ENCODE measurements at places on chromosomes 7 and 10.

GRCh38 chr7:37081436-37081835 is 357.1 kb upstream of the AOAH start:
- DNase-seq = no peak

GRCh38 chr7:150620617-150621371 is 11.4 kb downstream of the GIMAP6 start:
- DNase-seq = no peak

DNA sequence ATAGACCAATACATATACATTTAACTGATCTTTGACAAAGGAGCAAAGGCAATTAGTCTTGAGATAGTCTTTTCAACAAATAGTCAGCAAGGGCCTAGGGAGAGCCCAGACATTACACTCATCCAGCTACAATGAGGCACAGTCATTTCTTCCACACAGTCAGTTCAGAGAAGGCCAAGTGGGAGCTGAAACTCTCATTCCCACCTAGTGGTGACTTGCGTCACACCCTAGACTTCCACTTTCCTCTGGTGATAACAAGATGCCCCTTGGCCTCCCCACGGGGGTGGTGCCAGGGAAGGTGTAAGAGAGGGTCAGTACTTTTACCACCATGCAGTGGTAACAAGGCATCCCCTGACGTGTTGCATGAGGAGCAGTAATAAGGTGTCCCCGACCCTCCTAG is 8.0 kb downstream of the FRMPD2 start:
- DNase-seq = no peak

- no peak for DNase-seq
Measured at GRCh38 chr10:86343761-86344160, 22.8 kb downstream of the GRID1 start.

DNA sequence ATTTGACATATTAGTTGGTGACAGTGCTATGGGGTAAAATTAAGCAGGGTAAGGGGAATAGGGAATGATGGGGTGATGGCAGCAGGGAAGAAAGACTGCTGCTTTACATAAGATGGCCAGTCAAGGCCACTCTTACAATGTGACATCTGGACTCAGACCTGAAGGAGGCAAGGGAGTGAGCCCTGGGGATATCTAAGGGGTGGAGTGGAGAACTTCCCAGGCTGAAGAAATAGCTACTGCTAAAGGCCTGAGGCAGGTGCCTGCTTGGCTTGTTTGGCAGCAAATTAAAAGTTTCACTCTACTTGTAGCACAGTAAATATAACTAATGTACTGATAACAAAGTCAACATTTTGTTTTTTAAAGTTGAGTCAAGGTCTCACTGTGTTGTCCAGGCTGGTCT is 93.5 kb downstream of the IDE start:
- no peak for DNase-seq

DNA sequence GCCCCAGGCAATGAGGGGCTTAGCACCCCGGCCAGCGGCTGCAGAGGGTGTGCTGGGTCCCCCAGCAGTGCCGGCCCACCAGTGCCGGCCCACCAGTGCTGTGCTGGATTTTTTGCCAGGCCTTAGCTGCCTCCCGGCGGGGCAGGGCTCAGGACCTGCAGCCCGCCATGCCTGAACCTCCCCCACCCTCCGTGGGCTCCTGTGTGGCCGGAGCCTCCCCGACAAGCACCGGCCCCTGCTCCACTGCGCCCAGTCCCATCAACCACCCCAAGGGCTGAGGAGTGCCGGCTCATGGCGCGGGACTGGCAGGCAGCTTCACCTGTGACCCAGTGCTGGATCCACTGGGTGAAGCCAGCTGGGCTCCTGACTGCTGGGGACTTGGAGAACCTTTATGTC is 3.5 kb upstream of the ACSL5 start:
- DNase-seq = no peak

DNA sequence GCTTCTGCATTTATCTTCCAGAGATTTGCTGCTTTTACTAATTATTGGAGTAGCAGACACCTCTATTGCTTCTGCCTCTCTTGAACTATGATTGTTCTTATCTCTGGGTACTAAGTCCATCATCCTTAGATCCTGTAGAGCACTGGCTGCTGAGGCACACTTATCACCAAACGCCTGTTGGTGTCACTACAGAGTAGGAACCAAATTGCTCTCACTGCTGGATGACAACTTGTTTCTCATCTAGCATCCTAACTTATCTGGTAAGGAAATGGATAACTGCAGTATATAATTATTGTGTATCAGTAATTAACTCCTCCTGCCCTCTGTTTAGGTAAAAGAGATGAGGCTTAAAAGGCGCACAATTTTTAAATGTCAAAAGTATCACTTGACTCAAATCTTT is 1059.4 kb downstream of the NRG3 start:
- DNase-seq = no peak

DNA sequence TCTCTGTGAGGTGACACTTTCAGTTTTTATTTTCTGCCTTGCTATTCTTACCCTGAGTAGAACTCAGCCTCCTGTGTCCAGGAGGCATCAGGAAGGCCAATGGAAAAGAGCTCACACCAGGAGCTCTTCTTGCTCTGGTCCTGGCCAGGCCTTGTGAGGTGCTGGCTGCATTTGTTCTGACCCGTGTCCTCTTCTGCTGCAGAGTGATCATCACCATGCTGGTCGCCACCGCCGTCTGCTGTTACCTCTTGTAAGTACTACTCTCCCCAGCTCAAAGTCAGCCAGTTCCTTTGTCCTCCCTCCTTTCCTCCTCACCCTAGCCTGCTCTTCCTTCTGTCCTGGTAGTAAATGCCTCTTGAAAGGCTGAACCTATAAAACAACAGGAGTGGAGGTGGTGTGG is 1.6 kb downstream of the ATP6V0E2 start:
- DNase-seq = no peak

GRCh38 chr7:123845823-123846216 is 851 bp downstream of the HYAL4 start:
- no peak for DNase-seq

DNA sequence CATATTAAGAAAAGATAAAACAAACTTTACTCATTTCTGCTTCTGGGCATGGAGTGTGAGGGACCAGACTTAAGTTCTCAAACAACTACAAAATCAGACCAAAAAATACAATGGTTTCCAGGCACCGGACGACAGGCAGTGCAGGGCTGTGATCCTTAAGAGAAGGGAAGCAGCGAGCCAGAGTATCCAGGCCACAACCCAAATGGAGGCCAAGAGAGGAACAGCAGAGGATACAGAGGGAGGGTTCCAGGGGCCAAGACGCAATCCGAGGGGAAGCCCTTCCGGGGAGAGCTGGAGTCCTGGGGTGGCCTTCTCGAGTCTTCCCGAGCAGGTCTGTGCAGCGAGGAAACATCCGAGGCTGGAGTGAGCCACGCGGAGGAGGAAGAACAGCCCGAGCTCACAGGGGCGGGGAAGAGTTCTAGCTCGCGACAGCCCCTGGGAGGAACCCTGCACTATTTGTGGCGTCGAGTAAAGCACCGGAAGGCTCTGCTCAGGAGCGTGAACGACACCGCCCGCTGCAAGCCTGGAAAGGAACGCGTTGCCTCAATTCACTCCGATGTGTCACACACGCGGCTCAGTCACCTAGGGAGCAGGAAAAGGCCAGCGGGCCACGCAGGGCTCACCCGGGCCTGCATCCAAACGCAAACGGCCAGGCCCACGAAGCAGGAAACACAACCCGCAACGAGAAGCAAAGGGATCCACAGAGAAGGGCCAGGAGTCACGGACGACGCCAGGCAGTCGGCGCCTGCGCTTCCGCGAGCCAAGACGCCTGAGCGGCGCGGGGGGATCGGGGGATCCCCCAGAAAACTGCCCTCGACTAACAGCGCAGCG is 933 bp upstream of the RNF32 start:
- DNase-seq = no peak

- DNase-seq = no peak
Measured at GRCh38 chr7:28879105-28879504, 79.0 kb downstream of the TRIL start.

- DNase-seq = no peak
Measured at GRCh38 chr10:75776738-75777504, 345.5 kb downstream of the LRMDA start.

GRCh38 chr10:102962951-102963755 is 45.1 kb downstream of the CNNM2 start:
- DNase-seq = peak; percentile 2

GRCh38 chr10:101545898-101546297 is 42.2 kb downstream of the POLL start:
- DNase-seq = no peak

- no peak for DNase-seq
Measured at GRCh38 chr7:102721-103120, 89.7 kb upstream of the FAM20C start.

- no peak for DNase-seq
Measured at GRCh38 chr7:3168869-3169268, 125.2 kb upstream of the CARD11 start.

- DNase-seq = no peak
Measured at GRCh38 chr7:124874644-124875163, 54.9 kb downstream of the POT1 start.

DNA sequence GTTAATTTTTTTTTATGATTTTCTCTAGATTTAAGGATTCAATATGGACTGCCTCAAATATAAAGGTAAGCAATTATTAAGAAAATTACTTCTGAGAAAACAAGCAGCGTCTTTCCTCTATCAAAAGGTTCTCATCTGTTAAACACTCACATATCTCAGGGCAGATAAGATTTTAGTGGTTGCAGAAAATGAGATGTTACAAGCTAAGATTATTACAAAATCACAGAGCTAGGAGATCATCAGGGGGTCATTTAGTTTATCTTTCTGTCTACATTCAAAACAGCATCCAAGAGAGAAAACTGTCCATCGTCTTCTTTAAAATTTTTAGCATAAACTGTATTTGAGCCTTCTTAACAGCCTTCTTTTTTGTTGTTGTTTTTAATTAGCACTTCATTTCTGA is 29.1 kb upstream of the RHOBTB1 start:
- DNase-seq = no peak

- peak; percentile 94 for DNase-seq
Measured at GRCh38 chr7:137873979-137874777, 27.4 kb upstream of the DGKI start.

DNA sequence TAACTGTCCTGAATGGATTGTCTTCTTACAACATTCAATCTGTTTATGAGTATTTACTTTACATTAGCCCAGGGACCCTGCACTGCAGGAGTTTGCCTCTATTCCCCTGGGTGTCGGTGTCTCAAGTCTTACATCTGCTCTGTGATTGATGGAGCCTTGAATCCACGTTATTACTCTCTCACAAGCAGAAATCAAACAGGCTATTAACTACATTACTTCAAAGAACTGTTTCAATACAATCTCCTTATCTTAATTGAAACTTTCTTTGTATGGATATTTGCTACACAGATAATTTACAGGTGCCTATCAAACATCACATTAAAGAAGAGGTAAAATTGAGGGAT is 3.1 kb upstream of the ARID5B start:
- DNase-seq = no peak

- DNase-seq = no peak
Measured at GRCh38 chr7:40595129-40595528, 460.3 kb downstream of the SUGCT start.

GRCh38 chr7:99839287-99840021 is 11.6 kb downstream of the CYP3A43 start:
- no peak for DNase-seq

- DNase-seq = peak; percentile 68
Measured at GRCh38 chr7:90720984-90721760, 125.1 kb downstream of the CDK14 start.

- DNase-seq = no peak
Measured at GRCh38 chr7:5692845-5693278, 88.6 kb downstream of the RNF216 start.

- no peak for DNase-seq
Measured at GRCh38 chr7:112882991-112883390, 92.8 kb upstream of the TMEM168 start.

GRCh38 chr10:45375101-45375500 is 1.1 kb downstream of the ALOX5 start:
- DNase-seq = no peak

- DNase-seq = peak; percentile 20
Measured at GRCh38 chr7:54349229-54349628, 192.9 kb upstream of the VSTM2A start.

DNA sequence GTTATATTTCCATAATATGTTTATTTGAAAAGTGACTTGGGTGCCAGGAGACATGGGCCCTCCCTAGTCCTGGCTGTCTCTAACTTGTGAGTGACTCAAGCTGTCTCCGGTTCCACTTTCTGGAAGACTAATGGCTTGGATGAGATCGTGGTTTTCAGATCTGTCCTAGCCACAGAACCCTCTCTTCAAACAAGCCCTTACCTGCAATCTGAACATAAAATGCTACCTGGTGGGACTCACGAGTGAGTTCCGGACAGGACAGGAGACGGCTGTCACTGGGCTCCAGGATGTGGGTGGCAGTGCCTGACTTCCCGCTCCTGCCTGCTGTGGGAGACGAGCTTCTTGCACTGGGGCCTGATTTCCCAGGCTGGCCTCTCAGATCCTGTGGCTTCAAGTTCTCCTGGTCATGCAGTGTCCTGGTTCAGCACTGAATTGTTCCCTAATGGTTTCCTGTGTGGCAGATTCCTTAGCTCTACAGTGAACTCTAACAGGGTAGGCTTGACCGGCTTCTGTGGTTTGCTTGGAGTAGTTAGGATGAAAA is 26.0 kb upstream of the PFKFB3 start:
- DNase-seq = no peak

DNA sequence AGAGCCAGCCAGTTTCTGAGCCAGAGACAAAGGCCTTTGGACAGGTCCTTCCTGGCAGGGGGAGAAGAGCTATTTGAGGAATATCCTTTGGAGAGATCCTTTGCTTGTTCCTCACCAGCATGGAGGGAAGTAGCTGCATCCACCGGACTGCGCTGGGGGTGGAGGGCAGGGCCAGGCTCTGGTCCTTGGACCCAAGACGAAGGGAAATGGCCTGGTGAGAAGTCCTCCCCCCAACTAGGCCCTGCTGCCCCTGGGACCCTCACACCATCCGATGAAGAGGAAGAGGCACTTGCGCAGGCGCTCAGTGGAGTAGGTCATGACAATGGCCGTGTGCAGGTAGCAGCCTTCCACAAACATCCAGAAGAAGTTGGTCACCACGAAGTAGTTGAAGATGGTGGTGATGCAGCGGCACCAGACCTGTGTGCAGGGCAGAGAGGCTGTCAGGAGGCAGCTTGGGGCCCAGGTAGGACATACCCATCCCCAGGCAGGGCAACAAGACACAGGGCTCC is 19.8 kb downstream of the CRHR2 start:
- DNase-seq = no peak

GRCh38 chr7:151390598-151391357 is 19.1 kb downstream of the WDR86 start:
- DNase-seq = no peak

- peak; percentile 21 for DNase-seq
Measured at GRCh38 chr10:88209837-88210561, 346.6 kb downstream of the PTEN start.

GRCh38 chr10:119750391-119751230 is 24.8 kb downstream of the INPP5F start:
- DNase-seq = peak; percentile 75

GRCh38 chr7:39461263-39461820 is 104.9 kb upstream of the YAE1 start:
- no peak for DNase-seq

- no peak for DNase-seq
Measured at GRCh38 chr10:133166828-133167692, 7.0 kb downstream of the KNDC1 start.

Measured in fibroblast of the conjunctiva (primary cell).